ENCODE measurements at places on chromosomes 5 and 9.

GRCh38 chr5:41600731-41601130, 90.3 kb upstream of the PLCXD3 start:
- no peak for DNase-seq

DNA sequence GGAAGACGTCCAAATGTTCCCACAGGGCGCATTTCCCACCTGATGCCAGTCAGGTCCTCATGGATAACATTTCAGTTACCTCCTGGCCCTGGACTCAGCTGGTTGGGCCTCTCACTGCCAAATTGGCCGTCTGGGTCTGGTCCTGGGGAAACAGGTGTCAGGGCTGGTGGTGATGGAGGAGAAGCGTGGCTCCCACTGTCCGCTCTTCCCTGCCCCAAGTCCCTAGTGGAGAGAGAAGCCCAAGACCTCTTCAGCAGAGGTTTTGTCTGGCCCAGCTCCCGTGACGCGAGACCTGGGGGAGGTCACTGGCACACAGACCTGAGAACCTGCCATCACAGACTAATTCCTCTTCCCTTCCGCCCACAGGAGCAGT, 27.8 kb upstream of the PRDM12 start:
- no peak for DNase-seq

GRCh38 chr5:2196989-2197619, 314.4 kb upstream of the IRX4 start:
- no peak for DNase-seq

- DNase-seq, result peak; percentile 2
Observed at GRCh38 chr9:93254806-93255493, 71.0 kb downstream of the WNK2 start.

Data from iPS-NIHi11 (cell line).